Esophagus squamous epithelium (tissue), 5 donors: ENCODE measurements at places on chromosomes 1 and 21. TPM values are rescaled to one million over a fixed set of nuclear protein-coding genes. Genes with fewer than 3 reads are reported as not detected.

- DNase-seq, result no peak
Observed at GRCh38 chr21:31577271-31577670, 82.2 kb upstream of the SOD1 start.

GRCh38 chr1:15627343-15627988, 10.2 kb downstream of the DDI2 start:
- no peak for DNase-seq

GRCh38 chr1:103790172-103790571, 40.5 kb downstream of the AMY1C start:
- no peak for DNase-seq

DNA sequence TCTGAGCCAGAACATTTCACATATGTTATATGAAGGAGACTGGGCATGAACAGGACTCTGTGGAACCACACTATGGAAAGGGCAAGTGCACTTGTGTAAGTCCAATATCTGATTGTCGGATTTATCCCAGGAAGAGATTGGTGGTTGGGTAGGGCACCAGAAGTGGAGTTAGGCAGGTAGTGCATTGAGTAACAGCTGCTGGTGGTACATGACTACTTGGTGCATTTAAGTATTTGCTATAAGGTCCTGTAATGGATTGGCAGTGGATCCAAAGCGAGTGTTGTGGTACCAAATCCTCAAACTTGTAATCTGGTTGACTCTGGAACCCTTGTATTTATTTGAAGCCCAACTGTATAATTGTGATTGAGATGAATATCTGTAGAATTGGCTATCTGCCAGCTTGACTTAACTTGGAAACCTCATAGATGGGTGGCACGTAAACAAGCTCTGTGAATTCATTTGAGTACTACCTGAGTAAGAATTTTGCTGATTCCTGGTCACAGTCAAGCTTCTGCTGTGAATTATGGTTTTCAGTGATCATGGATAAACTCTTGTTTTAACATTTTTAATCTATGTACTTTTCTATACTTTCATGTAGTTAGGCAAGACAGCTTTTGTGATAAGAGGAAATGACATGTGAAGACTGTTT, 21.1 kb downstream of the UBAP2L start:
- no peak for DNase-seq

GRCh38 chr1:11990303-11991032, 10.2 kb downstream of the MFN2 start:
- DNase-seq, result no peak

- no peak for DNase-seq
Observed at GRCh38 chr1:14915356-14916054, 238.0 kb upstream of the TMEM51 start.

- no peak for DNase-seq
Observed at GRCh38 chr1:20074725-20075171, 4.8 kb downstream of the PLA2G5 start.

DNA sequence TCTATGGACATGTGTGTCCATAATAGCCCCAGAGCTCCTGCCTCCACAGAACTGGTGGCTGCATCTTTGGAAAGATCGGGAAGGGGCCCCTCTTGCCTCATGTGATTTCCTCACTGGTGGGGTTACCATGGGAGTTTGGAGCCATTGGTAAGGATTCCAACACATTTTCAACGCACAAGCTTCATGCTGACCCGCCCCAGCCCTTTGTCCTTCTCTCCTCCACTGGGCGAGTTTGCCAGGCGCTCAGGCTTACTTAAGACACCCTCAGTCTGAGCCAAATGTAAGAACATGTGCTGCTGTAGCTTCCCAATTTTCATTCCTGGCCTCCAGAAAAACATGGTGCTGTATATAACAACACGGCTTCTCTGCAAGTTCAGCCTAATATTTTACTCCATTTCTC, 72.4 kb downstream of the ATP5PO start:
- DNase-seq, result no peak

GRCh38 chr1:155104605-155105534, 22.8 kb upstream of the EFNA1 start:
- DNase-seq, result no peak

- DNase-seq, result no peak
Observed at GRCh38 chr1:75539230-75540116, 71.4 kb downstream of the SLC44A5 start.

- no peak for DNase-seq
Observed at GRCh38 chr1:183227422-183228346, 41.6 kb downstream of the LAMC2 start.

DNA sequence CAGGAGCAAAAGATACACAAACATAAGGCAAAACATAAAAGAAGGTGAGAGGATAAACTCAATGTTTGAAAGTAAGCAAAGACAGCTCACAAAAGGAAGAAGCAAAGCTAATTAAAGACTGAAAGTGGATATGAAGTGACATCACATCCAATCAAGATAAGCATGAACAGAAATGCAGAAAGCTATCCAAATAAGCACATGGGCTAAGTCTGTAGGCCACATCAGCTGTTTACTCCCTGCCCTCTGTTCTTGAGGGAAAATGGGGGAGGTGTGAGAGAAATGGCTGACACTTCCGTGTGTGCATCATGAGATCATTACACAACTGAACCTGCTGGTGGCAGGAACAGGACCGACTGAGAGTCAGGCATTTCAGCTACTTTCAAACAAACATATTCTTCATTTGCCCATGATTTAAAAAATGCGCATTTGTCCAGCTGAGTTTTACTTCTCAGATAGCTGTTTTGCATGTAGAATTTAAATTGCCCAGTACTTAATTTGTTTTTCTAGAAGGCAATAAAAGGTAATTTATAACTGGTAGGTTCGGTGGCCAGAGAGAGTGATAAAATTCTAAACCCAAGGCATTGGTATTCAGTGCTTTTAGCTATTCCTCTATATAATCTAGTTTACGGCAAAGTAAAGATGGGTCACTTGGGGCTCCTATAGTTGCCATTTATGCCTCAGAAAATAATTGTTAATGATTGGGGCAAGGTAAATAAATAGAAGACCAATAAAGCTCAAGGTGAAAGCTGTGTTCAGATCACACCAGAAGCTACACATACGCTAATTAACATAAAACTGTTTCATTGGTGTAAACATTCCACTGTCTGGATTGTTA, 27.2 kb upstream of the MAN1A2 start:
- no peak for DNase-seq

- no peak for DNase-seq
Observed at GRCh38 chr1:219757890-219758289, 145.0 kb upstream of the ZC3H11B start.

DNA sequence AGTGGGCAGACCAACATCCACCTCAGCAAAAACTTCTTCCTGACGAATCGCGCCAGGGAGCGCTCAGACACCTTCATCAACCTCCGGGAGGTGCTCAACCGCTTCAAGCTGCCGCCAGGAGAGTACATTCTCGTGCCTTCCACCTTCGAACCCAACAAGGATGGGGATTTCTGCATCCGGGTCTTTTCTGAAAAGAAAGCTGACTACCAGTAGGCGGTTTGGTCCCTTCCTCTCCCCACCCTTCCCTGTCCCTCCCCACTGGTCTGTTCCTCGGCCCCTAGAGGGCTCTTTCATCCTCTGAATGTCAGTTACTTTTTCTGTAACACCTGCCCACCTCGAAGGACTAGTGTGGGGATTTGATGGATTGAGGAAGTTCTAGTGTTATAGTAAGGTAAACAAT, 46.9 kb downstream of the CAPN2 start:
- no peak for DNase-seq

GRCh38 chr1:229388897-229389580, 44.9 kb downstream of the ACTA1 start:
- DNase-seq, result no peak

DNA sequence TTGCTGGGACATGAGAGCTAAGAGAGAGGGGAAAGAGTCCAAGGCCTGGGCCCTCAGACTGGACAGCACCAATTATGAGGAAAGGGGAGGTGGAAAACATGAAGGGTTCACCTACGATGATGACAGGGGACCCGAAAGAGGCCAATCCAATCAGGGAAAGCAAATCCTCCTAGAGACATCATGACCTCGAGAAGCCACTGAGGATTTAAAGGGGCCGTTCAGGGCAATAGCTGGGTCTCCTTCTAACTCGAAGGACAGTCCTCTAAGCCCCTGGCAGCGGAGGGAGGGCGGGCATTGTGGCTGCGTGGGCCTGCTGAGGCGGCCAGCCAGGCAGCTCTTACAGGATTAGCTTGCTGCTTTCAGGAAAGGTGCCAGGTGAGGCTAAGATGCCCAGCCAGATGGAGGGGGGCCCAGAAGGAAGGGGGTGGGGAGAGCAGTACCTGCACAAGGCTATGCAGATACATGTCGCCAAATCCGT, 7.4 kb downstream of the MEF2D start:
- no peak for DNase-seq

DNA sequence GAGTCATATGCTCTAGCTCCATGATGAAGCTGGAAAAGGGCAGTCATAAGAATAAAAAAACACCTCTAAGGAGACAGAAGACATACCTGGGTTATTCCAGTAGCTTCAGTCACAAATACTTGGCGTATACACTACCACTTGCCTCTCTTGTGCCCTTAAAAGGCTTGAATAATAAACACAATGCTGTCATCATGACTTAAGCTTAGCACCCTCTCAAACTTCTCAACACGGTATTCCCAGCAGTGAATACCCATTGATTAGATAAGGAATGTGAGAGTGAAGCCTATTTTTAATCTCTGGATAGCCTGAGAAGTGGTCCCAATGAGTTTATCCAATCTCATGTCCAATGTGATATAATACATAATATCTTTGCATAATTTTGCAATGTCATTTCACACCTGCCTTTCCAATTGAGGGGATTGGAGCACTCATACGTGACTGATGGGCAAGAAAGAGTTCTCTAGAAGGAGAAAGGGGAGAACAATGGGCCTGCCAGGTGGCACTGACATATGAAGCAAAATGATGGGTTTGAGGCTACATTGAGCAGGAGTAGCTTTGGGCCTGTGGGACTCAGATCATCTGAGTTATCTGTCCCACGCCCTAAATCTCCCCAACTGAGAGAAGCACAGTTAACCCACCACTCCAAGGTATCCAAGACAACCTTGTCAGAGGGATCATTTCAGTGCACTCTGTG, 298.6 kb upstream of the DAB1 start:
- DNase-seq, result no peak

GRCh38 chr1:24486331-24487065, 16.1 kb upstream of the RCAN3 start:
- DNase-seq, result no peak

DNA sequence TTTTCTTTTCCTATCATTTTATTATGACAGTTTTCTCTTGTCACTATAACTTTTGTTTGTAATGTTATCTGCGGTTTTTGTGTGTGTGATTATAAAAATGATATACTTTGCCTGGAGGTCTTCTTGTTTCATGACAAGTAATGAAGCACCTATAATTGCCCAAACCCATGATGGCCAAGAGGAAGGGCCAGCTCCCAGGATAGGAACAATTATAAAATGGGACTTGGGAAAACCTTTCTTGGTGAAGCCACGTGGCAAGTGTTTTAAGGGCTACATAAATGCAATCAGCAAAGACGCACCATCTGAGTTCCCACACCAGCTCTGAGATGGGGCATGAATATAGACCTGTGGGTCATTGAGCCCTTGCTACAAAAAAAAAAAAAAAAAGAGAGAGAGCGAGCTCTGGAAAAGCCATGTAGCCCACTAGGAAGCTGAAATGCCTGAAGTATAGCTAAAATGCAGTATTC, 462.6 kb upstream of the RUNX1 start:
- DNase-seq, result no peak

The OR2G6 gene
- total RNA-seq, result not detected

The PTGFR gene
- 2.3 TPM for total RNA-seq

The RAB42 gene
- 0.21 TPM for total RNA-seq

The SDC3 gene
- total RNA-seq, result 6.5 TPM

The SDHC gene
- total RNA-seq, result 138 TPM

The GSTM1 gene
- total RNA-seq, result 0.83 TPM

The FNDC5 gene
- not detected for total RNA-seq

The SPRR4 gene
- total RNA-seq, result 0.64 TPM

The XCL1 gene
- total RNA-seq, result not detected

The CNTN2 gene
- total RNA-seq, result not detected
